ENCODE measurements at places on chromosomes 6 and 20.

DNA sequence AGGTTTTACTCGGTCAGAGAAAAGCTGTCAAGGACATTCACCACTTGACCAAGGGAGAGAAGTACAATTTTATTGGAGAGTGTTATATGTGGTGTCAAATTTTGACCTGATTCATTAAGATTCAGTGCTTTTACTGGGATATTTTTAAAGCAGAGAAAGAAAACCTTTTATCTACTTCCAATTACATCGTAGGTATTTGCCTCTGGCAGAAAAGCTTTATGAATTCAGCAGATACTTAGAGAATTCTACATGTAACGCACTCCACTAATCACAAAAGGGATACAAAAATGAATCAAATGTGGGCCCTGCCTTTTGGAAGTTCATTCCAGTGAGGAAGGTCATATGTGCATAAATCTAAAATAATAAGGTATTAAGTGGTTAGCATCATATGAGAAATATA is 133.7 kb downstream of the STXBP5 start:
- no peak for DNase-seq

DNA sequence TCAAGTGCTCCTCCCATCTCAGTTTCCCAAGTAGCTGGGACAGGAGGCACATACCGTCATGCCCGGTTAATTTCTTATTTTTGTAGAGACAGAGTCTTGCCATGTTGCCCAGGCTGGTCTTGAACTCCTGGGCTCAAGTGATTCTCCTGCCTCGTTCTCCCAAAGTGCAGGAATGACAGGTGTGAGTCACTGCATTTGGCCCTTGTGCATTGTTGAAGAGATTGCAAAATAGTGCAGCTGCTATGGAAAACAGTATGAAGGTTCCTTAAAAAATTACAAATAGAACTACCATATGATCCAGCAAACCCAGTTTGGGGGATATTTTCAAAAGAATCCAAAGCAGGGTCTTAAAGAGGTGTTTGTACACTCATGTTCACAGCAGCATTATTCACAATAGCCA is 69.1 kb downstream of the GJA10 start:
- DNase-seq, result no peak

GRCh38 chr20:32984196-32984595 is 20.0 kb downstream of the SUN5 start:
- DNase-seq, result no peak

DNA sequence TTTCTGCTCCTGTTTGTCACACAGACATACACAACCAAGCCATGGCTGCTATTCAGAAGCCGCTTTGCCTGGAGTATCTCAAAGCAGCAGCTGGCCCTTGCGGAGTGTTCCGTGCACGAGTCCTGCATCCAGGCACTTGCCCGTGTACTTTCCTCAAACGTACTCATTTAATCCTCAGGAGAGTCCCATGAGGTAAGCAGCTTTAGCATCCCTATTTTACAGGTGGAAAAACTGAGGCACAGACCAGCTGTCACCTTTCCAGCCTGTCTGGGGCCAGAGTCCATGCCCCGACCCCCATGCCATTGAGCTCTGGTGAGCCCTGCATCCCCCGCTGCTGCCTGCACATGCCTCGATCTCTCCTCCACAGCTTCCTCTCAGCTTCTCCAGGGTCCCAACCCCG is 130.0 kb downstream of the ERMARD start:
- no peak for DNase-seq

DNA sequence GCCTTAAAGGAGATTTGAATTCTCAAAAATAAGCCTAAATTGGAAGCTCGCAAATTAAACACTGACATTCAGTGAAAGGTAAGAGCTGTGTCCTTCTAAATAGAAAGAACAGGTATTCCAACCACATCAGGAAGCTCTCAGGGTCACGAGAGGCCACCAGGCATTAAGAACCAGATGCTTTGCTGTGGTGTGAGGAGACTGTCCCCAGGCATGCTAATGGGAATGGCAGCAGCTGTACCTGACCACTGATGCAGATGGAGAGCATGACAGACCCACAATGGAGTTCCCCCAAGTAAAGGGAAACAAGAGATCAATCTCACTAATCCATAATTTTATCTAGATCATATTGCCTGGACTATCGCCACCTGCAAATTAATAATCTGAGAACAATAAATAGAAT is 658.9 kb upstream of the NOX3 start:
- DNase-seq, result no peak

- DNase-seq, result no peak
Observed at GRCh38 chr20:24773751-24774201, 175.3 kb upstream of the CST7 start.

DNA sequence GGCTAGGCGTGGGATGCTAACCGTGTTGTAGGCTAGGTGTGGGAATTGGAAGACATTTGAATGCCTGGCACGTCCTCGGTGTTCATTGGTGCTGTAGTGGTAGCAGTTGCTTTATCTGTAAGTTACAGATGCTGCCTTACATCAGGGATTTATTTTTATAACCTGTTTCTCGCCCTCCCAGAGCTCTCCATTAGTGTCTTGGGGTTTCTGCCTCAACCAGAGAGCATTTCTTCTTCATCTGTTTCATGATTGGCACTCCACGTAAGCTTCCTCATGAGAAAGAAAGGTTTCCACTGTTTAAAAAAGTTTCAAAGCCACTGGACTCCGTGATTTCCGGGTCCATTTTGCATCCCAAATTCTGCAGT is 9.0 kb downstream of the IGF2R start:
- no peak for DNase-seq

- DNase-seq, result no peak
Observed at GRCh38 chr6:36733300-36733699, 35.7 kb downstream of the RAB44 start.

- no peak for DNase-seq
Observed at GRCh38 chr6:151082079-151082478, 157.7 kb upstream of the AKAP12 start.

DNA sequence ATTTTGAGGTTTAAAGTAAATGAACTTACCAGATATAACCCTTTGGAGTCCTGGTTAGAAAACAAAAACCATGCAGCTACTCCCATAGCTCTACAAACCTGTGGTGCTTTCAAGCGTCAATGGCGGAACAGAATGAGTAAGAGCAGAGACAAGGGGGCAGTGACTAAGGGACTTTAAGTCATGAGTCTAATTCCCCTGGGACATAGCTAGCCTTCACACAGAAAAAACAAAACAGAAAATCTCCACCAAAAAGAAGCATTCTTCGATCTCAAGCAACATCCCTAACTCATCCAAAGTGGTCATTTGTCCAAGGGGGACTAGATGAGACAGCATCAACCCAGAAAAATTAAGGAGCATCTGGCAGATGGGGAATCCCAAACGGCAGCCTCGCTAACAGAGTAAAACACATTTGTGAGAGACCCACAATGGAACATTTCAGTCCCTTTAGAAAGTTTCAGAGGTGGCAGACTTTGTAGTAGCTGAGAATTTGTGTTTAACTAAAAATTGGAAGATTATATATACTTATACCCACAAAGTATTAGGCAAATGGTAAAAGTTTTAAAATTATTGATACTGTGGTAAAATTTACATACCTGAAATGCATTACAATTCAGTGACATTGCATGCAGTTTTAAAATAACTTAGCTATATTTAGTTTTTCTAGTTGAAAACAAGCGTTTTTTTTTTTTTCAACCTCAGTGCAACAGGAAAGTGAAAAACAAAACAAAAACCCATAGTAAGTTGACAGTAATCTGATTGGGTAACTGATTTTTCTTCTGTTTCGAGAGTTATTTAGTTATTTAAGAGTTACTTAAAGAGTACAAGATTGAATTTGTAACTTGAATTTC is 67.5 kb downstream of the KCNQ5 start:
- DNase-seq, result no peak

DNA sequence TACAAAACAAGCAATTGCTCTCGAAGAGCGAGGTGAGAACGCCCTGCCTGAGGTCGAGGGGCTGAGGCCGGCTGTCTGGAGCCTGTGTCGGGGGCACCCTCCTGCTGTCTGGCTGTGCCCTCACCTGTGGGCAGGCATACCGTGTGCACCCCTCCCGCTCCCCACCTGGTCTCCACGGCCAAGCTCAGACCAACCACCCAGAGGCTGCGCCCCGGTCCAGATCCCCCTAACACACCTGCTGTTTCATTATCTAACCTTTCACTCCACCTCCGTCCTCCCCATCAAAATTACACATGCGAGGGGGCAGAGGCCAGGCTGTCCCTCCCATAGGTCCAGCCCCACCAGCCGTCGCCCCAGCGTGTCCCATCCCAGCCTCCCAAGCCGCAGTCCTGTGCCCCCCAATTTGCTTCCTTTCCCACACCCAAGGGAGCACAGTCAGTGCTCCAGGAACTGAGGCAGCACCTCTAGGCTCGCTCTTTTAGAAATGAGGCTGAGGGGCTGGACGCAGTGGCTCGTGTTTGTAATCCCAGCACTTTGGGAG is 35.2 kb downstream of the NTSR1 start:
- no peak for DNase-seq

DNA sequence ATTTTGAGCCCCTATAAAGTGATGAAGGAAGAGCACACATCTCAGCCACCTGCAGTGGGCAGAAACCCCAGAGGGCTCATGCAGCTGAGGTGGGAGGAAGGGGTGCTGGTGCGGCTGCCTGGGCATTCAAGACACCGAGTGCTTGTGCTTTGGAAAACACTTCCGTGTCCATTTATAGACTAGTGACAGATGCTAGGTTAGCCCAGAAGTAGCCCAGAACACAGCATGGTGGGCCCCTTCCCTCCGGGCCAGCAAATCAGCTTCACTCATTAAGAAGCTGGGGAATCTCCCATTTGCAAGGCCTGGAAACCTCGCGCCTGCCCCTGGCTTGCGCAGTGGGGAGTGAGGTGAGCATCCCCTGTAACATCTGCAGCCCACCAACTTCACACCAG is 12.9 kb downstream of the BEND3 start:
- DNase-seq, result no peak

GRCh38 chr20:33731693-33732165 is at the start of gene ZNF341:
Gene ZNF341, plus strand, starts transcription at chr20:33731996. Its CDS starts 26 bp downstream, at chr20:33732022.
- no peak for DNase-seq
